Vagina (tissue), 2 donors: ENCODE measurements at places on chromosomes 7 and 10. TPM values are rescaled to one million over a fixed set of nuclear protein-coding genes. Genes with fewer than 3 reads are reported as not detected.

- DNase-seq = no peak
Measured at GRCh38 chr7:49770838-49771237, 2.6 kb upstream of the VWC2 start.

- DNase-seq = no peak
Measured at GRCh38 chr10:62860946-62861345, 44.8 kb upstream of the EGR2 start.

DNA sequence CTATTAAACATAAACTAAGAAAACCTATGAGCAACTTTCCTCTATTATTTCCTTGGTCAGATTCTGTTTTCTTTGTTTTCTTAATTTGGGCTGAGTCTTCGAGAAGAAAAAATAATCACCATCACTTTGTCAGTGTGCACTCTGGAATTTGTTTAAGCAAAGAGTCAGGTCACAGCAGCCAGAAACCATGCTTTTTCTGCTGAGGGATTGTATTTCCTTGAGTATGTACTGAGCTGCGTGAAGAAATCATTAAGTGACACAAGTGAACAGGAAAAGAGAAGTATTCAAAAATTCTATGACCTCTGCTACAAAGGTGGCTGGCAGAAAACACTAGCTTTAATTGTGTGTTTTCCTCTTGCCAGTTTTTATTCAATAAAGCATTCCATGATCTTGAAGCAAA, 249.6 kb downstream of the VTI1A start:
- no peak for DNase-seq

DNA sequence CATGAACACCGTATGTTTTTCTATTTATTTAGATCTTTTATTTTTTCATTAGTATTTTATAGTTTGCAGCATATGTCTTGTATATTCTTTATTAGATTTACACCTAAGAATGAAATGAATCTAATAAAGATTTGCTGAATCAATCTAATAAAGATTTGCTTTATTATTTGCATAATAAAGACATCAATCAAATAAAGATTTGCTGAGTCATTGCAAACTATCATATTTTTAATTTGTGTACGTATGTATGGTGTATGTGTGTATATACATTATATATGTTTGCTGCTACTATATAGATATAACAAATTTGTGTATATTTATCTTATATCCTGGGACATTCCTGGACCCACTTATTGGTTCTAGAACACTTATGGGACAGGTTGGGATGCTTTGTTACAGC, 147.5 kb downstream of the PTN start:
- no peak for DNase-seq

- DNase-seq = no peak
Measured at GRCh38 chr10:15461353-15462108, 90.4 kb upstream of the FAM171A1 start.

- DNase-seq = no peak
Measured at GRCh38 chr7:73968487-73968886, 59.5 kb upstream of the ELN start.

GRCh38 chr7:17132726-17133125, 165.7 kb upstream of the AHR start:
- no peak for DNase-seq

DNA sequence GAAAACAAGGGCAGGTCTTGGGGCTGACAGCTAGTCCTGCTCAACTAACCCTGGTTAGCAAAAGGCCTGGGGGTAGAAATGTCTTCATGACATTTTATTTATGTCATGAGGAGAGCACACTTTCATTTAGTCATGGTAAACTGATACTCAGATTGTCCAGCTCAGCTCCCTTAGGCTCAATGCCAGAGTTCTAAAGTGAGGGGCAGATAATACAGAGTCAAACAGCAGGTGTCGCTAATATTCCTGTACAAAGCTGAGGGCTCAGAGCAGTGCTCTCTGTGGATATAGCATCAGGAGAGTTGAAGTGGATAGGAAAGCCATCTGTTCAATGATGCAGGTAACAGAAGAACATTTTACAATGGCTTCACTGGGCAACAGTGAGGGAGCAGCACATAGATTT, 26.8 kb upstream of the CALCR start:
- no peak for DNase-seq

Gene CADPS2
- 25.5 TPM for total RNA-seq
